ENCODE measurements at places on chromosomes 1 and 21.

GRCh38 chr1:114112775-114113174 is 40.9 kb downstream of the SYT6 start:
- no peak for DNase-seq

DNA sequence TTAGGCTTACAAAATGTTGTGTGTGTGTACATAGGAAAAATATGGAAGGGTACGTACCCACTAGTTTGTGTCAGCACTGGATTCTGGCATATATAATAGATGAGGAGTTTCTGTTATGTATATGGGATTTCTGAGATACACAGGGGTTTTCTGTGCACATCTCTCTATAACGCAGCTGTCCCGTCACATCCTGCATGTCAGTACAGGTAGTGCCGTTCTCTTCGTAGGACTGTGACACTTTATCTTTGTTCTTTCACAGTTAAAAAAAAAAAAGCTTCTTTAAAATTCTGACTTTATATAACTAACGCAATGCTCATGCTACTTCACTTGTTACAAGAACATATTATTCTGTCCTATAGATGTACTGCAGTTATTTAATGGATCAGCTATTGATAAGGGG is 42.9 kb downstream of the ADARB1 start:
- no peak for DNase-seq

- DNase-seq, result peak; percentile 70
These were observed 35.7 kb upstream of the MTR start for GRCh38 chr1:236759252-236759859.

GRCh38 chr1:76027341-76027740 is 47.2 kb upstream of the ST6GALNAC3 start:
- no peak for DNase-seq

GRCh38 chr1:52767596-52768280 is 41.5 kb downstream of the ZYG11B start:
- no peak for DNase-seq

- DNase-seq, result no peak
These were observed 98.4 kb upstream of the TNR start for GRCh38 chr1:175841738-175842187.

DNA sequence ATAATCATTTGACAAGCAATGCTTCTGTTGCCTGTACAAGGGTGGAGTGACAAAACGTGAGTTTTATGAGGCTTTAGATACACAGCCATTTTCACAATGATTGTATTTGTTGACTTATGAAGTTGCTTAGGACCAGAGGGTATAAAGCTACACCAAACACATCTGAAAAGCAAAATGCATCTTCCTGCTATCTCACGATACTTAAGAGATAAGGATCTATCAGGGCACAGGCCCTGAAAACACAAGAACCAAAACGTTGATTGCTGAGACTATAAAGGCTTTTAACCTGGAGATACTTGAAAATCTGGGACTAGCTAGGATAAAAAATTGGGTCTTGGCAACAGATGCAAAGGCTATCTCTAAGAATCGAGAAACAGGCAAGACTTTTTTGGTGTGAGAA is 115.7 kb downstream of the SLC5A9 start:
- DNase-seq, result no peak

- DNase-seq, result no peak
These were observed 31.3 kb downstream of the INKA2 start for GRCh38 chr1:111707906-111708305.

DNA sequence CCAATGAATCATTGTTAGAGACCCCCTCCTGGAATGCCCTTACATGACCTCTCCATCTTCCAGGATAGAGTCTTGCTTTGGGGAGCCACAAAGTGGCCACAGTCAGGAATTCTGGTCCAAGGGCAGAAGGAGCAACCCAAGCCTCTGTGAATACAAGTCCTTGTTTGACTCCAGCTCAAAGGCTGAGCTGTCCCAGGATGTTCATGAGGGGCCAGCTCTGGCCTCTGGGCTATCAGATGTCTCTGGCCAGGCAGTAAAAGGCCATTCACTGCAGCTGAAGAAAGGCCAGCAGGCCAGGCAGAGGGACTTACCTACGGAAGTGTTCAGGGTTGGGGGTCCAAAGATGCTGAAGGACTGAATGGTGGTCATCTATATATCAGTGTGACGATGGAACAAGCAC is 98.3 kb upstream of the IPO9 start:
- no peak for DNase-seq

DNA sequence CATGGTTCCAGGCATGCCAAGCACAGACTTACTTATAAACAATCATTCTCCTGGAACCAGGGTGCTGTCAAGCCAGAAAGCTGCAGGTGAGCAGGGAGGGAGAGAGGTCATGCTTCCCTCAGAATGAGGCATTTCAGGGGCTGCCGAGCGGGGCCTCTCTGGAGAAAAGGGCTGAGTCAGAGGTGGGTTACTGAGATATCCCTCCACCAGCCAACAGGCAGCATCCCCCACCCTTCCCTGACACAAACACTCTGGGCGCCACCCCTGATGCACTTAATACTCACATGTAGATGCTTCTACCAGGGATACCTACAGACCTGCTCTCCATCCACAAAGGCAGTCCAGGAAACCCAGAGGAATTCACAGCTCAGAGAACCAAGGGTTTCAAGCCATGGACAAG is 13.1 kb downstream of the STK40 start:
- DNase-seq, result no peak

DNA sequence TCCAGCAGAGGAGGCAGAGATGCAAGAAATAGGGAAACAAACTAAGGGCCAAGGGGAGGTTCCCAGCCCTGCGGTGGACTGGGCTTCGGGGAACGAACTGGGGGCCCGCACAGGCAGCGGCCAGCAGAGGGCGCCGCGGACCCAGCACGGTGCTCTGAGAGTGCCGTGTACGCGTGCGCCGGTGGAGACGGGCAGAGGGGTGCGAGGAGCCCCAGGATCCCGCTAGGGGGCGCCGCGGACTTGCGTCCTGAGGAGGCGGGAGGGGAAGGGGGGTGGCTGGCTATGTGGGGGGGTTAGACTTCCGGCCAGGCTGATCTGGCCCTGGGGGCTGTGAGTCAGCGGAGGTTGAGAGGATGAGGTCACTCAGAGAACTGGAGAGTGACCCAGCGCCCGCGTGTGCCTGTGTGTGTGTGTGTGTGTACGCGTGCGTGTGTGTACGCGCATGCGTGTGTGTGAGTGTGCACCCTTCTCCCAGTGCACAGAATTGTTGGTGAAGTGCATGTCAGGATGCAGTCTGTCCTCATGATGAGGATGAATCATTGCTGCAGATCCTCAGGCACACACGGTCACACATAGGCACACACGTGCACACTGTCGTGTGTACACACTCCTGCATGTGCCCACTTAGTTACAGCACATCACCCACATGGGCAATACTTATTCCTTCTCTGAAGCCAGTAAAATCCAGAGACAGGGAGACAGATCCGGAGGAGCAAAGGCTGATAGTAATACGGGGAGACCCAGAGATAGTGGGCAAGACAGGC is 17.0 kb downstream of the NES start:
- DNase-seq, result peak; percentile 99

DNA sequence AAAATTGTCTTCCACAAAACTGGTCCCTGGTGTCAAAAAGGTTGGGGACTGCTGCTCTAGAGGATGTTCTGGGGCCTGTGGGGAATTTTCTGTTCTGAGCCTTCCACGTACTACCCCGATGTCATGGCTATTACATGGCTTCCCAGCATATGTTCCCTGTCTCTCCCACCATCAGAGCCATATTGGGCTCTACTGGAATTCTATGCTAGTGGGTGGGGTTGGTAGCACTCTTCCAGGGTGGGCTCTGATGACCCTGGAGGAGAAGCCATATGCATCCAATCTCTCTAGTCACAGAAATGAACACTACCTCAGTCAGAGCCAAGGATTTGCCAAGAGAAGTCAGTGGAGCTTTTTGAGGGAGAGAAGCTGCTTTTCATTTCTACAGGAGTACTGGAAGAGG is 47.9 kb downstream of the SRRM1 start:
- no peak for DNase-seq

DNA sequence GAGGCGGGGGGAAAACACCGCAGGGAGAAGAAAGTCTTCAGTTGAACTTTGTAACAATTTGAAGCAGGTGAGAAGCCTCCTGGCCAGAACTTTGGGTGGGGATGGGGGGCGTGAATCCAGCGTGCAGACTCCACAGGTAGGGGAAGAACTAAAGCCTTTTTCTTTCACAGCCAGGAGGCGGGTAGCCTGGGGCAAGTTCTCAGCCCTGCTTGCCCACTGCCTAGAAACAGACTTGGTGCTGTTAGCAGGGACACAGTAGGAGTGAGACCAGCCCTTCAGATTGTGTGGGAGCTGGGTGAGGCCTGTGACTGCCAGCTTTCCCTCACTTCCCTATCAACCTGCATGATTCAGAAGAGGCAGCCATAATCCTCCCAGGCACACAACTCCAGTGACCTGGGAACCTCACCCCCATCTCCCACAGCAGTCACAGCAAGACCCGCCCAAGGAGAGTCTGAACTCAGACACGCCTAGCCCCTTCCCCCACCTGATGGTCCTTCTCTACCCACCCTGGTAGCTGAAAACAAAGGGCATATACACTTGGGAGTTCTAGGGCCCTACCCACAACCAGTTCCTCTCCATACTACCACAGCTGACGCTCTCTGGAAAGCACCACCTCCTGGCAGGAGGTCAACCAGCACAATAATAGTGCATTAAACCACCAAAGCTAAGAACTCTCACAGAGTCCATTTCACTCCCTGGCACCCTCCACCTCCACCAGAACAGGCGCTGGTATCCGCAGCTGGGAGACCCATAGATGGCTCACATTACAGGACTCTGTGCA is 83.5 kb upstream of the CDC42BPA start:
- no peak for DNase-seq

DNA sequence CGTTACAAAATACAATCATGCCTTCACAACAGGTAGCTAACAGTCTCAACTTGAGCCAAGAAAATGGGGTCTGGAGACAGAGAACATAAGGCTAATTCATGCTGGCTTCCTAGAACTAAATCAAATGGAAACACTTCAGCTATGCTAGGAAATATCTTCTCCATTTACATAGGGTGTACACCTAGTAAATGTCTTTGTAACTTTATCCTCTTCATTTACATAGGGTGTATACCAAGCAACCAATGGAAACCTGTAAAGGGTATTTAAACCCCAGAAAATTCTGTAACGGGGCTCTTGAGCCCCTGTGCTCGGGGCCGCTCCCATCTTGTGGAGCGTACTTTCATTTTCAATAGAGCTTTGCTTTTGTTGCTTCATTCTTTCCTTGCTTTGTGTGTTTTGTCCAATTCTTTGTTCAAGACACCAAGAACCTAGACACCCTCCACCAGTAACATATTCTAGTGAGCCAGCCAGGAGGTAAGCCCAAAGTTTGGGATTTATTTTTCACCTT is 19.5 kb upstream of the CYP4X1 start:
- no peak for DNase-seq

- DNase-seq, result no peak
These were observed 599.6 kb downstream of the PTPRU start for GRCh38 chr1:29835874-29836273.
